ENCODE measurements at places on chromosomes 13 and 19.

DNA sequence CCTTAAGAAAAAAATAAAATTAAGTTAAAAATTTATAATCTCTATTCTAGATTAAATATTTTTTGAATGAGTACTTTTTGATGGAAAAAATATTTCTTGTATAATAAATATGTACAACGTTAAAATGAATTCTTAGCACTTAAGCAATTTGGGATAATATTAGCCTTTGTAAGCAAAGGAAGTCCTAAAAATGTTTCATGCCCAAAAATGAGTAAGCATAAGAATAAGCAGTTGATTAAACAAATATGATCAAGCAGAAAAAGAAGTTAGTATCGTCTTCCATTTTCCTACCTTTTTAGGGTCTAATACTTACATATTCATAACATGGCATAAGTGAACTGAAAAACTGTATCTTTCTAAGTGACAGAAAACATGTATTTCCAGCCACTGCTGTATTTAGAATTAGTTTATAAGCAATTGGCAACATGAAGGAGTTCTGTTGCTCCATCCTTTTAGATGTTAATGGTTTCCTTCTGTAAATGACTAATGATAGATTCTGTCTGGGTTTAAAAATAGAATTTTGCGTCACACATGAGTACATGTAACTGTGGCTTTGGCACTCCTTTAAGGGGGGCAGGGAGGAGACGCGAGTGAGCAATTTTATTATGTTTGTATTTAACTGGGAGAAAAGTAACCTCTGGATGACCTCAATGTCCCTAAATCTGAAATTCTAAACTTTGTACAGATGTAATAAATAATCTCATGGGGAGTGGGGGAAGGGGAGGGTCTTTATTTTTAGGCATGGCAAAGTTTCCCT lies 237.4 kb downstream of the RGCC start:
- peaks cover 27% of the 10 kb centered on the region for H3K4me1 ChIP-seq
- DNase-seq, result no peak
- no peaks in the 10 kb centered on the region for H3K27me3 ChIP-seq
- peak overlapping the region; percentile 1 for H3K27ac ChIP-seq

DNA sequence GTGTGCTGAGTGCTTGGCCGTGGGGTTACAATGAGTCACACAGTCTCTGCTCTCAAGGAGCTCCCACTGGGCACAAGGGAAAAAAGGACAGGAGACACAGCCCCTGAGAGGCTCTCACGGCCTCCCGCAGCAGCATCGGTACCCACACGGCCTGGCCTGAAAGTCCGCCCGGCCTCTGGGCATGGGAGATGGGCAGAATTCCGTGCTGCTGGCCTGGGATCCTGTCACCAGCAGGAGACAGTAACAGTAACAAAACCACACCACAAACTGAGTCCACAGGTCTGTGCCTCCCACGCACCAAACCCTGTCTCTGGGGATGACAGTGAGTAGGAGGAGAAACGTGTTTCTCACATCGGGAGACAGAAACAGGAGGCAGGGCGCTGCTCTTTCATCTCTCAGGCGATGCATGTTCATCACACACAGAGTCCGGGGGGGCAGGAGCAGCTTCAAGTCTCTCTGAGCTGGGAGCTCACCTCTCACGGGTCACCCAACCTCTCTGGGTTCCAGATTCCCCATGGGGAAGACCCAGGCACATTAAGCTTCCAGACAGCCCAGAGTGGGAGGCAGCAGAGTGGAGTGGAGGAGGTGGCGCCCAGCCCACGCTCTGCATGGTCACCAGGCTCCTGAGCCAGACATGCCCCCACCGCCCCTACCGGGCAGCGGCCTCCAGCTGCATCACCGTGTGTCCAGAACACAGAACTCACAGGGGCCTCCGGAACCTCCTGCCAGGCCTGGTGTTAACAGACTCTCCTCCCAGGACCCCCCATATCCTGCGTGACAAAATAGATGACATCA lies 124.7 kb upstream of the VSTM2B start:
- H3K4me1 ChIP-seq, result peaks cover 16% of the 10 kb centered on the region
- DNase-seq, result no peak
- H3K4me3 ChIP-seq, result no peak overlapping the region
- H3K27ac ChIP-seq, result no peak overlapping the region

DNA sequence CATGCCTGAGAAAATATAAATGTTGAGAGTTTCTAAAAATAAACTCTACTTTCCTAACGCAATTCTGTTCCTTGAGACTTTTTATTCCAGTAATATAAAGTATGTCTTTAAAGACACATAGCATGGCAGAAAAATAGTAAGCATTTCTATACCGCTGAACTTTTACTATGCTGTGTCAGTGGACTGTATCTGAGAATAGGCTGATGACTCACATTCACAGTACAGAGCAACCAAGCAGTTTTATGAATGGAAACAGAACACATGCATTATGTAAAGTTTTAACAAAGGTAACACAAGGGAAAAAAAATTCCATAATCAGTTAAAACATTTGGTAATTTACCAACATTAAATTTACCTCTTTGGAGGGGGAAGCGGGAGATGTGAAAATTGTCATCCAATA lies 38.4 kb downstream of the ZDHHC20 start:
- DNase-seq, result no peak
- peaks cover 12% of the 10 kb centered on the region for H3K36me3 ChIP-seq
- H3K27me3 ChIP-seq, result no peaks in the 10 kb centered on the region
- H3K4me1 ChIP-seq, result no peaks in the 10 kb centered on the region
- peak overlapping the region; percentile 54 for H3K27ac ChIP-seq

GRCh38 chr13:71499235-71499634 lies 367.8 kb downstream of the DACH1 start:
- H3K36me3 ChIP-seq, result no peaks in the 10 kb centered on the region
- no peak overlapping the region for H3K27ac ChIP-seq
- peaks cover 9% of the 10 kb centered on the region for H3K4me1 ChIP-seq
- no peak overlapping the region for H3K4me3 ChIP-seq
- H3K27me3 ChIP-seq, result no peaks in the 10 kb centered on the region

GRCh38 chr13:97296740-97297139 lies 74.6 kb downstream of the MBNL2 start:
- no peaks in the 10 kb centered on the region for H3K27me3 ChIP-seq
- peaks cover 14% of the 10 kb centered on the region for H3K36me3 ChIP-seq
- no peak for DNase-seq
- peaks cover 25% of the 10 kb centered on the region for H3K4me1 ChIP-seq
- H3K27ac ChIP-seq, result no peak overlapping the region

DNA sequence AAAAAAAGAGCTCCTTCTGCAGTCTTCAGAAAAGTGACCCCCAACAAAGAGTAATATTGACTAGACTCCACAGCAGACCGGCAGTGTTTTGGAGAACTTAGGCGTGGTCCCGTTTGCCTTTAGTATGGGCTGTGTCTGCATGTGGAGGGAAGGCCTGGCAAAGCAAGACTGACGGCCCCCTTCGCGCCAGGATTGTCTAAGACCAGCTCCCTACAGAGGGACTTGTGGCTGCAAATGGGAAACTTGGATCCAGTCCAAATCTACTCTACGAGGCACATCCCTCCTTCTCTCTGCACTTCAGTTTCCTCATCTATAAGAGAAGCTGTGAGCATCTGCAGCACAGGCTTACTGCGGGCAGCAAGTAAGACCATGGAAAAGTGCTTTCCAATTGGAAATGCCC lies 350.0 kb downstream of the ZNF536 start:
- no peak overlapping the region for H3K4me3 ChIP-seq
- no peak for DNase-seq
- no peaks in the 10 kb centered on the region for H3K36me3 ChIP-seq

- no peak for DNase-seq
- no peak overlapping the region for H3K4me3 ChIP-seq
Observed at GRCh38 chr19:22622901-22623840, 11.0 kb upstream of the ZNF492 start.

DNA sequence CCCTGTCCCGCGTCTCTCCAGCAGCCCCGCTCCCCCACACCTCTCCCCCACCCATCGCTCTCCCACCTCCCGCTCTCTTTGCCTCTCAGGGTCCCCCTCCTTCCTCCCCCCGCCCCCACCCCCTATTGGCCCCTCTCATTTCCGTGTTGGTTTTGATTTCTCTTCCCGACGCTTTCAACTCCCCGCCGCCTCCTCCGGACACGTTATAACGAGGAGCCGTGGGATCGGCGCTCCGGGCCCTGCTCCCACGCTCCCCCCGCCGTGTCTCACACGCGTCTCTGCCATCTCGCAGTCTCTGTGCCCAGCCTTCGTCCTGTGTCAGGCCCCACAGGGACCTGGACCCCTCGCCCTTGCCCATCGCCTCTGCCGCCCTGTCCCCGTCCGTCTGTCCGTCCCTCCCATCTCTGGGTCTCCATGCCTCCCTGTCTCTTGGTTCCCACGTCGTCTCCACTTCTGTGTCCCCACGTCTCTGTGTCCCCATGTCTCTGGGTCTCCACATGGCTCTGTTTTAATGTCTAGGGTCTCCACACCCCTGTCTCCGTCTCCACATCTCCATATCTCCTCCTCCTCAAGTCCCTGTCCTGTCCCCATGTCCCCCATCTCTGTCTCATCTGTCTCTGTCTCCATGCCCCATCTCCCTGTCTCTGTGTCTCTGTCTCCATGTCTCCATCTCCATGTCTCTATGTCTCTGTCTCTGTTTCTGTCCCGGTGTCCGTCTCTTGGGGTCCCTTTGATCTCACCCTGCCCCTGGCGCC lies 13.1 kb downstream of the ERFL start:
- DNase-seq, result no peak
- H3K27me3 ChIP-seq, result peaks cover 44% of the 10 kb centered on the region
- H3K4me1 ChIP-seq, result no peaks in the 10 kb centered on the region

DNA sequence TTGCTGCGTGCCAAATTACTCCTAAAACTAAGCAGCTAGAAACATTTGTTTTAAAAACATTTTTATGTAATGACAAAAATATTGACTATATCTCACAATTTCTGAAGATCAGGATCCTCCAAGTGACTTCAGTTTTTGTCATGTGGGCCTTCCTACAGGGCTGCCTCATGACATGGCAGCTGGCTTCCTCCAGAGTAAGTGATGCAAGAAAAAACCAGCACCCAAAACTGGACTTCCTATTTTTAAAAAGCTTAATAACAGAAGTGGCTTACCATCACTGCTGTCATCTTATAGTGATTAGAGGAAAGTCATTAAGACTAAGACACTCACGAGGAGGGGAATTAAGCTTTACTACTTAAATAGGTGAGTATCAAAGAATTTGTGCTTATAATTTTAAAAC lies 681.7 kb downstream of the PCDH17 start:
- H3K27me3 ChIP-seq, result no peaks in the 10 kb centered on the region
- peaks cover 6% of the 10 kb centered on the region for H3K4me1 ChIP-seq
- no peaks in the 10 kb centered on the region for H3K36me3 ChIP-seq
- DNase-seq, result no peak
- no peak overlapping the region for H3K27ac ChIP-seq
- no peak overlapping the region for H3K4me3 ChIP-seq

DNA sequence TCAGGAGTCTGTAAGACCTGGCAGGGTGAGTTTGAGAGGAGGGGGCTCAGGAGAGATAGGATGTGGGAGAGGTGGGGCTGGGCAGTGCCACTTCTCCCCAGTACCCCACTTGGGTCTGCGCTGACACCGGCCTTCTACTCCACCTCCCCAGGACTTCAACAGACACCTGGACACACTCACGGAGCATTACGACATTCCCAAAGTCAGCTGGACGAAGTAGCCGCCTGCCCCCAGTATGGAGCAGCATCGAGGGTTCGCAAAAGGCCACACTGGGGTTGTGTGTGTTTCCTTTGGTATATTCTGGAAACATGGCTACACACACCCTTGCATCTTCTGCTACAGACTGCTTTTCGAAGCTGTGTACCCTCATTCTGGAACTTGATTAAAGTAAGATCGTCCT lies 5.5 kb downstream of the FAM32A start:
- no peak overlapping the region for H3K27ac ChIP-seq
- H3K27me3 ChIP-seq, result no peaks in the 10 kb centered on the region
- peaks cover 9% of the 10 kb centered on the region for H3K36me3 ChIP-seq
- H3K4me1 ChIP-seq, result peaks cover 8% of the 10 kb centered on the region
- no peak overlapping the region for H3K4me3 ChIP-seq

- no peak overlapping the region for H3K27ac ChIP-seq
- no peaks in the 10 kb centered on the region for H3K27me3 ChIP-seq
- peak overlapping the region; percentile 90 for H3K4me3 ChIP-seq
- peaks cover 3% of the 10 kb centered on the region for H3K36me3 ChIP-seq
Observed at GRCh38 chr19:42254089-42254849, 659 bp downstream of the ERF start.

GRCh38 chr13:105370011-105370650 lies 1165.3 kb downstream of the EFNB2 start:
- H3K4me3 ChIP-seq, result no peak overlapping the region
- no peaks in the 10 kb centered on the region for H3K36me3 ChIP-seq
- no peaks in the 10 kb centered on the region for H3K4me1 ChIP-seq
- no peak overlapping the region for H3K27ac ChIP-seq
- no peak for DNase-seq
- H3K27me3 ChIP-seq, result no peaks in the 10 kb centered on the region

GRCh38 chr19:40342644-40343311 lies 5.4 kb downstream of the C19orf47 start:
- H3K4me3 ChIP-seq, result no peak overlapping the region
- H3K27me3 ChIP-seq, result no peaks in the 10 kb centered on the region

GRCh38 chr13:79187917-79188690 lies 218.0 kb downstream of the RBM26 start:
- H3K4me1 ChIP-seq, result no peaks in the 10 kb centered on the region
- H3K4me3 ChIP-seq, result no peak overlapping the region
- no peak overlapping the region for H3K27ac ChIP-seq
- peaks cover 4% of the 10 kb centered on the region for H3K27me3 ChIP-seq

GRCh38 chr19:9622531-9622930 lies 1.5 kb upstream of the ZNF561 start:
- peaks cover 28% of the 10 kb centered on the region for H3K36me3 ChIP-seq
- H3K27ac ChIP-seq, result peak overlapping the region; percentile 100
- H3K4me1 ChIP-seq, result peaks cover 10% of the 10 kb centered on the region
- no peak for DNase-seq

- DNase-seq, result no peak
- peaks cover 30% of the 10 kb centered on the region for H3K27me3 ChIP-seq
- H3K36me3 ChIP-seq, result no peaks in the 10 kb centered on the region
- no peak overlapping the region for H3K27ac ChIP-seq
Observed at GRCh38 chr19:17540174-17540573, 15.3 kb upstream of the COLGALT1 start.

GRCh38 chr13:112845511-112846144 lies 123.4 kb upstream of the MCF2L start:
- peaks cover 20% of the 10 kb centered on the region for H3K4me1 ChIP-seq
- no peak for DNase-seq

DNA sequence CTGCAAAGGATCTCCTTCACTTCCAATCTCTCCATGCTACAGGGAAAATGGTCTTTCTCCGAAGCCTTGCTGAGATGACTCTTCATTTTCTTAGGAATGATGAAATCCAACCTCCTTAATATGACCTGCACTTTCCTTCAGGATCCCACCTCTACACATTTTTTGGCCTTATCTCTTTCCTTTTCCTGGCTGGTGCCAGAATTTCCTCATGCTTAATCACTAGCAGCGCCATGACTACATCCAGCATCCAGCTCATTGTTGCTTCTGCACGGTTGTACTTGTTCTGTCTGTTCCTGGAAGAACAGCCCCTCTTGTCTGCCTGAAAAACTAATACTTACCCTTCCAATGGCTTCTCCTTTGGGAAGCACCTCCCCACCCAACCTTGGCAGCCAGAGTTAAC lies 68.4 kb downstream of the TEX26 start:
- no peak overlapping the region for H3K27ac ChIP-seq
- no peak overlapping the region for H3K4me3 ChIP-seq
- DNase-seq, result no peak
- H3K36me3 ChIP-seq, result no peaks in the 10 kb centered on the region
- peaks cover 20% of the 10 kb centered on the region for H3K27me3 ChIP-seq

- H3K4me3 ChIP-seq, result no peak overlapping the region
- no peak overlapping the region for H3K27ac ChIP-seq
- peaks cover 11% of the 10 kb centered on the region for H3K36me3 ChIP-seq
- H3K4me1 ChIP-seq, result no peaks in the 10 kb centered on the region
Observed at GRCh38 chr19:57566396-57567265, 7.0 kb upstream of the ZNF550 start.

GRCh38 chr19:30325676-30326392 lies 46.4 kb upstream of the ZNF536 start:
- peaks cover 7% of the 10 kb centered on the region for H3K27me3 ChIP-seq
- peaks cover 14% of the 10 kb centered on the region for H3K4me1 ChIP-seq
- H3K36me3 ChIP-seq, result no peaks in the 10 kb centered on the region
- no peak overlapping the region for H3K4me3 ChIP-seq
- no peak overlapping the region for H3K27ac ChIP-seq

All from type B pancreatic cell (in vitro differentiated cells).